Stimulated activated CD8-positive, alpha-beta memory T cell treated with anti-CD3 and anti-CD28 coated beads, Interleukin-7, amount 100 ng/mL, for 1 hour (primary cell): ENCODE measurements at places on chromosomes 2 and 18.

GRCh38 chr2:170813611-170814532 lies 2.8 kb upstream of the GAD1 start:
- no peak for DNase-seq

- no peak for DNase-seq
Observed at GRCh38 chr2:148135705-148136104, 114.8 kb downstream of the MBD5 start.

DNA sequence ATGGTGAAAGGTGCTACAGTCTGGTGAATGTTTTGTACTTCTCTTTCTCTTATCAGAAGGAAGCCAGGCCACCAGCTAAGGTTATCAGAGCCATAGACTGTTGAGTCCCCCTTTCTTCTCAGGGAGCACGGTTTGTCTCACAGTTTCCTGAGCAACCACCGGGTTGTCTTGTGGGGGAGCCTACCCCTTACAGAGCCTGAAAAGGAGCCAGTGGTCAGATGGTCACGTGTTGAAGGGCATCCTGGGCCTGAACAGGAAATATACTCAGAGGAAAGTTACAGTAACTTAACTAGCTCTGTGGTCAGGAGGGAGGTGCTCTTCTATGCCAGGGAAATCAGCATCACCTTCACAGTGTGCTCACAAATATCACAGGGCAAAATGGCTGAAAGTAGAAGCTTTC lies 11.6 kb downstream of the CD28 start:
- peak; percentile 25 for DNase-seq

DNA sequence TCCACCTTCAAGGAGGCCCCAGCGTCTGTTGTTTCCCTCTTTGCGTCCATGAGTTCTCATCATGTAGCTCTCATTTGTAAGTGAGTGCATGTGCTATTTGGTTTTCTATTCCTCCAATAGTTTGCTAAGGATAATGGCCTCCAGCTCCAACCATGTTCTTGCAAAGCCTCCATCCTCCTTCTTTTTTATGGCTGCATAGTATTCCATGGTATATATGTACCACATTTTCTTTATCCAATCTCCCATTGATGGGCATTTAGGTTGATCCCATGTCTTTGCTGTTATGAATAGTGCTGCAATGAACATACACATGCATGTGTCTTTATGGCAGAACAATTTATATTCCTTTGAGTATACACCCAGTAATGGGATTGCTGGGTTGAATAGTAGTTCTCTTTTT lies 73.0 kb upstream of the NFU1 start:
- DNase-seq = no peak

DNA sequence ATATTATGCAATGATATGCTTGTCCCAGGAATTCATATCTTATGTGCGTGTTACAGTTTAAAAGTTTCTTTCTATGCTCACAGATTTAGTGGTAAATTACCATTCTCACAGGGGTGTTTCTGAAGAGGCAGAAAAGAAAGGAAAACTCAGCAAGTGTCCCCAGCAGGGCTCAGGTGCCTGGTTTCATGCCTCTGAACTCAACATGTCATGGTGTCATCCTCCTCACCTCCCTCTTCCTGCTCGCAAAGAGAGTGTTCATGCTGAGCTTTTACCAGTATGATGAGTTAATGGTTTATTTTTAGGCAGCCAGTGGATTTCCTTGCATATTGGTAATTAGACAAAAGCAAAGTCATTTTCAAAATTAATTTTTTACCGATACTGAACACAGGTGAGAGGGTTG lies 492.9 kb upstream of the ZEB2 start:
- DNase-seq = no peak

DNA sequence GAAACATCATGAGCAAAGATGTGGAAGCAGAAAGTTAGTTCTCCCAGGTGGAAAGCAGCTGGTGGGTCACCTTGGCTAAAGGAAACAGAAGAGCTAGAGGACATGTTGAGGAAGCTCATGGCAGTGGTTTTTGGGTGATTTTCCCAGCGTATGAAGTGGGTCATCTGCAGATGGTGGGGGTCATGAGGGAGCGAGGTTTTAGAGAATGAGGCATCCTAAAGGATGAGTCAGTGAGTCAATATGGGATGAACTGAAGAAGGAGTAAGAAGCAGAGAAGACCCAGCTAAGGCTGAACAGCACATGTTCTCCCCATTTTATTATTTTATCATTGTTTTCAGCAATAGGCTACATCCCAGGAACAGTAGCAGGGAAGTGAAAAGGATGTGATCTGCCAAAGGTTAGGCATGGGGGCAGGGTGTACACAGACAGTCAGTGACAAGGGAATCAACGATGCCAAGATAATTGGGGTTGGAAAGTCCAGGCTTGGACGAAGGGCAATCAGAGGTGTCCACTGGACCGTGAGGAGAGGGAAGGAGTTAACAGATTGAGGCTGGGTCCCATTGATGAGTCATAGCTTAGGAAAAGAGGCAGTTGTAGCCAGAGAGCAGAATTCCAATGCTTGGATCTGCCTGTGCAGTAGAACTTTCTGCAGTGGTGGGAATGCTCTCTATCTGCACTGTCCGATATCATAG lies 289.3 kb upstream of the RAB12 start:
- no peak for DNase-seq

DNA sequence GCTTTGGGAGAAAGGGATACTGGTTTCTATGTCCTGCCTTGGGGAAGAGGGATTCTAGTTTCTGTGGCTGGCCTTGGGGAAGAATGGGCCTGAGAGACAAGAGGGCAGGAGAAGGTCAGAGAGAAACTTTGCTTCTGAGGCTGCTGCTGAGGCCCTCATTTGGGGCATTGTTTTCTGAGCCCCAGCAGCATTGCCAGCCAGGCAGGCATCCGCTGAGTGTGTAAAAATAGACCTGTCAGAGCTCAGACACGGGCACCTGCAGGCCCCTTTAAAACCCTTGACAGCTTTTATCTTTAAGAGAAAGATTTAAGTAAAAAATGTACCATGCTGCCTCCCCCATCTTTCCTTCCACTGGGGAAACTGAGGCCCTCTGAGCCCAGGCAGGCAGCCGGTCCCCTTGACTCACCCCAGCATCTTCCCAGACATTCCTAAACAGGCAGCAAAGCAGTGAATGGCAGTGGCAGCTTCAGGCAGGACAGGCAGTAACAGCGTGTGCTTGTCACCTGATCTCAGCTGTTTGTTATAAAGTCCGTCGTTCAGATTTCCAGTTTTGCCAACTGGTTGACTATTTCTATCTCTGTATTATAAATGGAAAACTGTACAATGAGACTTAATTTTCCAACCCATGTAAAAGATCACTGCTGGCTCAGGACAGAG lies 27.6 kb downstream of the MLPH start:
- no peak for DNase-seq

DNA sequence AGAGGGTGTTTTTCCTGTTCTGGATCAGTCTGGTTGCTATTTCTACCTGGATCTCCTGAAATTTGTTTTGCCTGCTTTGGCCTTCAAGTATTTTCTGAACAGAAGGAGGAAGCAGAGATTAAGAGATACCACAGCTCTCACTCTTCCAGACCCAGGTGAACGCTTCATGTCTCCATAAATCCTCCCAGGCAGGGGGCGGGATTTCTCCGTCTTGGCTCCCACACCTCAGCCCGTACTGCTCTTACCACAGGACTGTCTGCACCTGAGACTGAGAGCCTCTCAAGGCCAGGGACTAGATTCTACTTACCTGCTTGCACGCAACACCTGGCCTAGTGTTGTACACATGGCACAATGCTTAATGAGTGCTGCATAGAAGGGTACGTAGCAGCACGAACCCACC lies 59.9 kb upstream of the LRPPRC start:
- no peak for DNase-seq

DNA sequence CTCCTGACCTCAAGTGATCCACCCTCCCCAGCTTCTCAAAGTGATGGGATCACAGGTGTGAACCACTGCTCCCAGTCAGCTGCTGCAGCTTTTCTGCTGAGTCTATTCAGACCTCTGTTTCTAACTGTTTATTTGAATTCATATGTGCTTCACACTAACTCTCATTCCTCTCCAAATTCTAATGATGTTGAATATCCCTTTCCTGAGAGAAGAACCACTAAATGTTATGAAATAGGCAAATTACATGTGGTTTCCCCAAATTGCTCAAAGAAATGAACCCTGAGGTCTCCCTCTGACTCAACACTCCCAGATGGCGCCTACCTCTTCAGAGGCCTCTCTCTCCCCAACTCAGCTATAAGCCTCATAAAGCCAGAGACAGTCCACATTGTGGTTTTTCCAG lies 98.6 kb downstream of the IRS1 start:
- DNase-seq = no peak

DNA sequence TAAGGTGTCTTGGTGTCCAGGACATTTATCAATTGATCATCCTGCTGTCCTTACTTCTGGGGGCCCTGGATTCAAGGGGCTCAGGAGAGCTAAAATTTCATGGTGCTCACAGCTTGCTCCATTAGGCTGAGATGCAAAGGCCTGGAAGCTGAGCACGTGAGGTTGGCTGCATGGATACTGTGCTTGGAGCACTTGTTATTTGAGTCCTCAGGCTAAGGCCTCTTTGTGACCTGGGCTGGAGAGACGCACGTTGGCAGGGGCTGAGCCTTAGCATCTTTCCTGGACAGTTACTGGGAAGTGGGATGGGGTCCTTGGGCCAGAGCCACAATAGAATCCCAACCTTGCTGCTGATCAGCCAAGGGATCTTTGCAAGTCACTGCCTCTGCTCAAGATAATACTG lies 151.2 kb upstream of the HS6ST1 start:
- no peak for DNase-seq

- DNase-seq = no peak
Observed at GRCh38 chr2:28378679-28379584, 13.7 kb upstream of the FOSL2 start.

DNA sequence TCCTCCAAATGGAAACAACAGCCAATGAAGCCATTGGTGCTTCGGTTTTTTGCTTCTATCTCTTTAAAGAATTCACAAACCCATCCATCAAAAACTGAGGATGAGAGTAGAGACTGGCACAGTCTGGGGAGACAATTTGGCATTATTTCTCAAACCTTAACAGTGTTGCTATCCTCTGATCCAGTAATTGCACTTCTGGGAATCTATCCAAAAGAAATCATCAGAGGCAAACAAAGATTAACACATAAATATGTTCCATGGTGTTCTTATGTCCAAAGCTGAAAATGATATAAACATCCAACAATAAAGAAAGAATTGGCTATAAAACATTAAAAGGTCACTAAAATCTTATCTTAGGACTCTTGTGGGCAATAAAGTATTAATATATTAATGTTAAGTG lies 35.1 kb downstream of the REEP1 start:
- no peak for DNase-seq

- DNase-seq = no peak
Observed at GRCh38 chr2:105323111-105323510, 6.4 kb downstream of the TGFBRAP1 start.

DNA sequence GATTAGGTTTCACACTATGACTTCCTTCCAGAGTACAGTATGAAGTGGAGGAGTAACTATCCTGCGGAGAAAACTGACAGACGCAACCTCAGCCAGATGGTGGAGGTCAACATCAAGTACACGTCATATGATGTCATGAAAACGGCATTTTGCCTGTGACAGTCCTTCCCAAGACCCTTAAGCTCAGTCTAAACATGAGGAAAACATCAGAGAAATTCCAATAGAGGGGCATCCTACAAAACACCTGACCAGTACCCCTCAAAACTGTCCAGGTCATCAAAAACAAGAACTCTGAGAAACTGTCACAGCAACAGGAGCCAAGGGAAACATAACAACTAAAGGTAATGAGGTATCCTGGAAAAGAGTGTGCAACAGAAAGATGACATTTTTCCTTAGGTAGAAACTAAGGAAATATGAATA lies 1.7 kb downstream of the RNU4ATAC start:
- no peak for DNase-seq

DNA sequence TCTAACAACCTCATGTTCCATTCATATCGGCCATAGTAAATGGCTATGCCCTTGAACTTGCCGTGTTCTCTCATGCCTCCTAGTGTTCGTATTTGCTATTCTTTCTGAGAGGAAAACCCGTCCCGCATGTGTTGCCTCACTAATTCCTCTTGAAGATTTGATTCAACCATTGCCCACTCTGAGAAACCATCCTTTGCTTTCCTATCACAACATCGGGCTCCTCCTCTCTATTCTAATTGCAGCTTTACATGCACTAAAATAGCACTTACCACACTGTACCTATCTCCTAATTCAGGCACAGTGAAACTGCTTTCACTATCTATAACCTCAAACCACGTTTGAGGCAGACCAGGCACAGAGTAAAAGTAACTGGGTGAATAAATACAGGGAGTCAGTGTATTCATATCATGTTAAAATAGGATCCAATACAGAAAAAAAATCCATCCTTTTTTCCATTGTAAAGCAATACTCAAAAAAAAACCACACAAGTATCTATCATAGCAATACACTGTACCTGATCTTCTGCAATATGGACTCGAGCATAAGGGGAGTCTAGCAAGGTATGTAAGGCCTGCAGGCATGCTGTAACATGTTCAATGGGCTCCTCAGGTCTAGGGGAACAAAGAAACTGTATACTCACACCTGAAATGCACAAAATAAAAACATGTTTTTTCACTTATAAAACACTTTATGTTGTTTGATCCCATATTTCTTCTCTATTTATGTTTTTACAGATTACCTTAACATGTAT lies 39.0 kb upstream of the STRN start:
- no peak for DNase-seq

DNA sequence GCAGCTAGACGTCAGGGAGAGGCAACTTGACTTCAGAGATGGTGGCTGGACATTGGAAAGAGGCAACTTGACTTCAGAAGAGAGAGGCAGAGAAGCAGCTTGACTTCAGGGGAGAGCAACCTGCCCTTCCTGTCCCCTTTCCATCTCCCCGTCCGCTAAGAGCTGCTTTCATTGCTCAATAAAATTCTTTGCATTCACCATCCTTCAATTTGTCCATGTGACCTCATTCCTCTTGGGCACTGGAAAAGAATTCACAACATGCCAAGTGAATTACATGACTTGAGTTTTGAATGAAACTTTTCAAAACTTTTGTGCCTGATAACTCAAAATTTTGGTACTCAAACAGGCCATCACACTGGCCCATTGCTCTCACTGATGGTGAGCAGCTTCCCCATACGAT lies 158.9 kb downstream of the DPP4 start:
- DNase-seq = no peak

- DNase-seq = no peak
Observed at GRCh38 chr2:38380397-38381130, 3.5 kb upstream of the ATL2 start.

DNA sequence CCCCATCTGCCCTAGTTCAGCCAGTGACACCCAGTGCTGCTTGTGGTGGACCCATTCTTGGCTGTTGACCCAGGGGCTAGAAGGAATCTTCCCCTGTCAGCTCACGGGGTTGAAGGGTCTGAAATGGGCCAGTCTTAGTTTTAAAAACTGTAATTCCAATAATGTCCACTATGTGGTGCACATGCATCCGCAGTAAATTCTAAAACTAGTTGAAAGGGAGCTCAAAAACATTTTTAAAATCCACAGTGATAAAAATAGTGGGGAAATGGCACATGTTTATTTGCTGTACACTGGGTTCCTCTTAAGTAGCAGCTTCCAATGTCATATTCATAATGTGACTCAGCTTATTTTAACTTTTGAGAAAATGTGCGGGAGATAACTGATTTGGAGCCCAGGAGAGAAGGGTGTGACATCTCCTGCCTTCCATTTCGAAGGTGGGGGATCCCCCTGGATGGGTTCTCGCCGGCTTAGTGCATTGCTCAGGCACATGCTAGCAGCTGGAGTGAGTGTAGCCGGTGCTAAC lies 32.8 kb downstream of the GRHL1 start:
- no peak for DNase-seq

GRCh38 chr18:7458884-7459283 lies 108.2 kb upstream of the PTPRM start:
- DNase-seq = no peak

GRCh38 chr2:215611609-215612386 lies 175.9 kb upstream of the FN1 start:
- DNase-seq = no peak
